NCI-H1048 (cell line): ENCODE measurements at places on chromosomes 4 and X.

DNA sequence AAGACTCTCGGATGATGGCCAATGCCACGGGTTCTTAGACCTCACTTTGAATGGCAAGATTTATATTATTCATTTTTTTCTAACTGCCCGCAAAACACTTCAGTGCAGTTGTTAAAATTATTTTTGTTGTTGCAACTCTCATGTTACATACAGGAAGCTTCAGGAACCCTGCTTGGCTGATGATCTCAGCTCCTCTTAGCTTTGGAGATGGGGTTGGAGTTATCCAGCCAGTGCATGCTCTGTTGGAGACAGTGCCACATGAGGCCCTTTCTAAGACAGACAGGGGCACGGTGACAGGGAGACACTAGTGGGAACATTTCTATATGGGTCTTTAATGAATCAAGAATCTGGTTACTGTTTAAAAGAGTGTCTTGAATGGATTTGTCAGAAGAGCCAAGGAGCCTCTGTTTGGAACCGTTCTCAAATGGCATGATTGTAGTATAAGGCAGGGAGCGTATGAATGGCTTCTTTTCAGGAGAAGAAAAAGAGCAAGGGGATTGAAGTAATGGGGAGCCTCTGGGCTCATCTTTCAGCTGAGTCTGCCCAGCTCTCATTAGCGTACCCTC lies 61.9 kb upstream of the ENPP6 start:
- DNase-seq = no peak

DNA sequence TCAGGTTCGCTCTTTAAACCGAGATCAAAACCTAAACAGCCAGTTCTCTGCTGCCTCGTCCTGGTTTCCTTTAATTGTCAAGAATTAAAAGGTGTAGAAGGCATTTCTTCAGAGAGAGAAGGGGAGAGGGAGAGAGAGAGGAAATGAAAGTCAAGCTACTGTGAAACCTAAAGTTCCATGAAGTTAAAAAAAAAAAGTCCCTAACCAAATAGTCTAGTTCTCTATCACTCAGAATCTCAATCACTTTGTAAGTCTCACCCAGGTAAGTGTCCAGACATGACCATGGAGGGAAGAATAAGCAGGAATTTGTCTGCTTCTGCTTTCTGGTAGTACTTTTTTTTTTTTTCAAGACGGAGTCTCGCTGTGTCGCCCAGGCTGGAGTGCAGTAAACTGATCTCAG lies 18.8 kb upstream of the SMIM14 start:
- DNase-seq = no peak

DNA sequence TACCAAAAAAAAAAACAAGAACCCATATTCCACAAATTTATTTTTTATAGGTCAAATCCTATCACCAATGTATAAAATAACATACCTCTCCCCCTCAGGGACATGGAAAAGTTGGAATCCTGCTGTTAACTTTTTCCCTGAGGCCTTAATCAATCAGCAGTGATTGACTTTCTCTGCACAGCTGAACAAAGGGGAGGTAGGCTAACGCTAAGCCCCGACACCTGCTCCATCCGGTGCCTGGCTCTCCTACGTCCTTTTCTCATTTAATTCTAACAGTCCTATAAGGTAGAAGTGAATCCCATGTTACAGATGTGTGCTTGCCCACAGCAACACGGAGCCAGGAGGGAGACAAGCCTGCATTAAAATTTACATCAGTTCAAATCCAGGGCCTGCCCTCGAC lies 2.8 kb downstream of the CENPU start:
- DNase-seq = no peak

GRCh38 chr4:164524789-164525188 lies 229.1 kb upstream of the SMIM31 start:
- no peak for DNase-seq

GRCh38 chr4:26468283-26468949 lies 21.9 kb downstream of the CCKAR start:
- DNase-seq = no peak

GRCh38 chr4:141957416-141957815 lies 321.0 kb downstream of the IL15 start:
- no peak for DNase-seq

DNA sequence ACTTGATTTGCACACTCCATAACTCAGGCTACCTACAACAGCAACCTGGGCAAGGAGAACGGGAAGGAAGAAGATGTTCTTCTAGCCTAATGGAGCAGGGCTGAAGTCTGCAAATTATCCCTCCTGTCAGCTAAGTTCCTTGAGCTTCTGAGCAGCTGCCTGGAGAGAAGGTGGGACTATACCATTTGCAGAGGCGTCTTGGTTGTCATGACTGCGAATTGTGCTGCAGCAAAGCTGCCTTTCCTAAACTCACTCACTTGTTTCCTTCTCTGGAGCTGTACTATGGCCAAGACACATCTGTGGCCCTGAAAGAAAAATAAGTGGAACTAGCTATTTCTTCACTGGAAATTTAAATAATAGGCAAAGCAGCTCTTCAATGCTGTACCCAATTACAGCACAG lies 682.4 kb upstream of the GRIA3 start:
- DNase-seq = no peak
